Gastrocnemius medialis (tissue), 4 donors: ENCODE measurements at places on chromosomes 3 and 15. TPM values are rescaled to one million over a fixed set of nuclear protein-coding genes. Genes with fewer than 3 reads are reported as not detected.

The MIX23 gene
- total RNA-seq: 22.4 TPM

The MESP1 gene
- 5.7 TPM for total RNA-seq

DNA sequence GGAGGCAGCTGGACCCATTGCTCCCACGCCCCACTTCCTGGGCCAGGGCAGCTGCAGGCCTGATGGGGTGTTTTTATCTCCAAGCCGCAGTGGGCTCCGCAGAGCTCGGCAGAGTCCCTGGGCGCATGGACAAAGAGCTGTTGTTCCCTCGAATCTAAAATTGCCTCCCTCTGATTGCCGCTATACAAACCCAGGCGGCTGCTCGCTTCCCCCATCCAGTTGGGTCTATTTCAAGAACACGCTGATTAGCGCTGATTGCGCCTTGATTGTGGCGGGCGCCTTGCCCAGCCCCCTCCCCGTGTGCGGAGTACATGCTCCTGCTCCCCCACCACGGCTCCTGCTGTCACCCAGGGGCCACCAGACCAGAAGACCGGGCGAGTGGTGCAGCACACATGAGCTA, 43.4 kb upstream of the SLC6A1 start:
- peaks cover 10% of the 10 kb centered on the region for H3K27me3 ChIP-seq
- DNase-seq: no peak
- no peak overlapping the region for H3K27ac ChIP-seq
- H3K4me1 ChIP-seq: no peaks in the 10 kb centered on the region
- no peak overlapping the region for H3K4me3 ChIP-seq
- no peaks in the 10 kb centered on the region for H3K36me3 ChIP-seq

- DNase-seq: no peak
- no peak overlapping the region for H3K27ac ChIP-seq
- H3K36me3 ChIP-seq: no peaks in the 10 kb centered on the region
- H3K4me1 ChIP-seq: no peaks in the 10 kb centered on the region
- H3K4me3 ChIP-seq: no peak overlapping the region
These were observed 20.5 kb upstream of the FRMD5 start for GRCh38 chr15:44215594-44215993.

DNA sequence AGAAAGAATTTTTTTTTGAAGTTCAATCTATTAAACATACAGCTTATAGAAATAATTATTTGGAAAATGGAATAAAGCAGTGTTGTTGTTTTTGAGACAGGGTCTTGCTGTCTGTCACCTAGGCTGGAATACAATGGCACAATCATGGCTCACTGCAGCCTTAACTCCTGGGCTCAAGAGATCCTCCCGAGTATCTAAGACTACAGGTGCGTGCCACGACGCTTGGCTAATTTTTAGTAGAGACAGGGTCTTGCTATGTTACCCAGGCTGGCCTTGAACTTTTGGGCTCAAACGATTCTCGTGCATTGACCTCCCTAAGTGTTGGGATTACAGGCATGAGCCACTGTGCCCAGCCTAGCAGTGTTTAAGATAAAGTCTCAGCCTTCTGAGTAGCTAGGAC, 8.8 kb downstream of the BNIP2 start:
- no peak overlapping the region for H3K27ac ChIP-seq
- DNase-seq: no peak
- peaks cover 14% of the 10 kb centered on the region for H3K4me1 ChIP-seq
- no peaks in the 10 kb centered on the region for H3K27me3 ChIP-seq
- no peaks in the 10 kb centered on the region for H3K36me3 ChIP-seq
- H3K4me3 ChIP-seq: no peak overlapping the region

GRCh38 chr3:5136211-5136918, 14.3 kb downstream of the ARL8B start:
- no peak for DNase-seq
- H3K4me1 ChIP-seq: peaks cover 83% of the 10 kb centered on the region
- no peaks in the 10 kb centered on the region for H3K36me3 ChIP-seq
- peak overlapping the region; percentile 62 for H3K27ac ChIP-seq
- H3K4me3 ChIP-seq: no peak overlapping the region

- H3K4me1 ChIP-seq: no peaks in the 10 kb centered on the region
- H3K27ac ChIP-seq: no peak overlapping the region
- no peak for DNase-seq
- no peaks in the 10 kb centered on the region for H3K36me3 ChIP-seq
- H3K27me3 ChIP-seq: no peaks in the 10 kb centered on the region
- H3K4me3 ChIP-seq: no peak overlapping the region
These were observed 39.6 kb downstream of the NIPA2 start for GRCh38 chr15:22878103-22878502.

GRCh38 chr3:114179575-114179974, 723 bp upstream of the DRD3 start:
- no peaks in the 10 kb centered on the region for H3K27me3 ChIP-seq
- H3K4me1 ChIP-seq: no peaks in the 10 kb centered on the region
- no peaks in the 10 kb centered on the region for H3K36me3 ChIP-seq
- H3K4me3 ChIP-seq: no peak overlapping the region

- no peaks in the 10 kb centered on the region for H3K36me3 ChIP-seq
- H3K27me3 ChIP-seq: no peaks in the 10 kb centered on the region
- no peak overlapping the region for H3K4me3 ChIP-seq
- no peak for DNase-seq
- peaks cover 2% of the 10 kb centered on the region for H3K4me1 ChIP-seq
- peak overlapping the region; percentile 27 for H3K27ac ChIP-seq
These were observed 1.5 kb upstream of the ISLR start for GRCh38 chr15:74171965-74172541.

DNA sequence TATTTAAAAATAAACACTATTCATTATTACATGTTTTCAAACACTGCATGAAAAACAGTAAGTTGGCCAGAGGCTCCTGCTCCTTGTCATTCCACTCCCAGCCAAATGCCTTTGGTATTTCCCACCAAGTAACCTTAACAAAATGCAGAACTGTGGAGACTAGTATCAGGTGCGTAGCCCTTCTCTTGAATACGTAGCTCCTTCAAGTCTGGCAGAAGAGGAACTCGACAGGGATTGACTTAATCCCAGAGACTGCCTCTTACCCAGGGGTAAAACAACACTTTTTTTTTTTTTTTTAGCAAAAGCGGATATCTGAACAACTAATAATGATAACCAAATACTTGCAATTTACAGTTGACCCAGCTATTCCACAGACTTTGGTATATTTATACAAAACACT, 738 bp downstream of the COMMD2 start:
- H3K4me1 ChIP-seq: peaks cover 7% of the 10 kb centered on the region
- H3K36me3 ChIP-seq: peaks cover 43% of the 10 kb centered on the region
- DNase-seq: no peak
- H3K27me3 ChIP-seq: no peaks in the 10 kb centered on the region
